Diencephalon (tissue), 1 donor: ENCODE measurements at places on chromosomes 5 and 9. TPM values are rescaled to one million over a fixed set of nuclear protein-coding genes. Genes with fewer than 3 reads are reported as not detected.

SHC3 gene
- 42.0 TPM for total RNA-seq

SLC25A2 gene
- 0.23 TPM for total RNA-seq

GPR107 gene
- 40.8 TPM for total RNA-seq

DNM1 gene
- total RNA-seq: 155 TPM

FOXB2 gene
- 0.46 TPM for total RNA-seq

FBP2 gene
- total RNA-seq: 0.23 TPM

DPYSL3 gene
- 884 TPM for total RNA-seq

LRRC14B gene
- total RNA-seq: 3.2 TPM

PCDHGB7 gene
- 18.2 TPM for total RNA-seq

EIF4EBP3 gene
- not detected for total RNA-seq

ITK gene
- total RNA-seq: 0.23 TPM

PLPP7 gene
- 9.2 TPM for total RNA-seq
